Activated CD8-positive, alpha-beta memory T cell treated with anti-CD3 and anti-CD28 coated beads for 1 hour (primary cell): ENCODE measurements at places on chromosomes 4 and X.

DNA sequence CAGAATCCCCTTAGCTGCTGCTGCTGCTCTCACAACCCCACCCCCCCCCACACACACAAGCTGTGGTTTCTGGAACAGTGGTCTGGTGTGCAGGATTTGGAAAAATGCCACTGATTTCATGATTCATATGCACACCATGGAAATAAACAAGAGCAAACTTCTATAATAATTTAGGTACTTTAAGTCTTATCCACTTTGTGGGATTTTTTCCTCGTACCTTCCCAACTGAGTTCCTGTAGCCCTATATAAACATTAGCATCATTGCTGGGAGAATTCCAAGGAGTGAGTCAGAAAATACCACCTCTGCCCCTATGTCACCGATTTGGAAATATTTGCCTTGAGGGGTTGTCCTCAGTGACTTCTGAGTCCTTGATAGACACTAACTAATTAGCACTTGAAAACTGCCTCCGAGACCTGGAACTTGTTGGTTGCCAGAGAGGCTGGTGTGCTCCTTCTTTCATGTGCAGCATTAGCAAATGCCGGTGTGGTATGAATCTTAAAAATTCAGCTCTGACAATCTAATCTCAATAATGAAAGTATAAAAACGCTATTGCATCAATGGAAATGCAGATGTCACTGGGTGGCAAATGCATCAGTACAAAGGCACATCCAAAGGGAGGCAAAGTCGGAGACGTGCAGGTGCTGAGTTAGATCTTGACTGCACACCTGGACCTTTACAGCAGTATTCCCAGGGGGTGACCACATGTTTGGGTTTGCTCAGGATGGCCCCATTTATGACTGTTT is 61.8 kb downstream of the CPE start:
- no peak for DNase-seq

DNA sequence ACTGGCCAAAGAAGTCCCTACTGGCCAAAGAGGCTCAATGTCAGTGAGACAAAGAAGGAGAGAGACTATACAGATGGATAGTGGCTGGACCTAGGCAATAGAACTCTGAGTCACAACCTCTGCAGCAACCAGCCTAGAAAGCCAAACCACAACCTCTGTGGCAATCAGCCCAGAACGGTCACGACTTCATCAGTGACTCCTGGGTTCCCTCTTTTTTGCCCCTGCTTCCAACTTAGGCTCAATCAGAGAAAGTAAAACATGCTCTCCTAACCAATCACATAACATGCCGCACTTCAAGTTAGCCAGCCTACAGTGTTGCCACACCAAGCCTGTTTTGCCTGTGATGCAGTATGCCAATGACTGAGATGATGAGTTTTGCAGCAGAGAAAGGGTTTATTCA is 203.4 kb downstream of the ANAPC10 start:
- DNase-seq, result no peak

- DNase-seq, result no peak
These were observed 1396.9 kb upstream of the IGFBP7 start for GRCh38 chr4:58507079-58507478.

GRCh38 chrX:8867406-8867805 is 66.2 kb upstream of the FAM9A start:
- no peak for DNase-seq

- no peak for DNase-seq
These were observed 313.0 kb upstream of the GRID2 start for GRCh38 chr4:91990726-91991125.

DNA sequence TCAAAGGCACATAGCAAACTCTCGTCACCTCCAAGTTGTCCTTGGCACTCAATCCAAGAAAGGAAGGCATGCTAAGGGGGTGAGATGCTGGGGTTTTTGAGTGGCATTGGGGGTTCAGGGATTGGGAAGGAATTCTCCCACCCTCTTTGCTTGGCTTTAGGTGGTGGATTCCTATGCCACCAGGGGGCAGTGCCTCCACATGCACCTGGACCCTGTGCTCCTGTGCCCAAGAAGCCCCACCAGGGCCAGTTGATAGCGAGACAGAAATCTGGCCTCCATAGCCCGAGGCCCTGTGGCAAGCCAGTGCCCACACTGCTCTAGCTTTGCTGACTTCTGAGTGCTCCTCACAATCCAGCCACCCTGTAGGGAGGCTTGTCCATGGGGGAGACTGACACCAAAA is 2.0 kb upstream of the FATE1 start:
- no peak for DNase-seq

DNA sequence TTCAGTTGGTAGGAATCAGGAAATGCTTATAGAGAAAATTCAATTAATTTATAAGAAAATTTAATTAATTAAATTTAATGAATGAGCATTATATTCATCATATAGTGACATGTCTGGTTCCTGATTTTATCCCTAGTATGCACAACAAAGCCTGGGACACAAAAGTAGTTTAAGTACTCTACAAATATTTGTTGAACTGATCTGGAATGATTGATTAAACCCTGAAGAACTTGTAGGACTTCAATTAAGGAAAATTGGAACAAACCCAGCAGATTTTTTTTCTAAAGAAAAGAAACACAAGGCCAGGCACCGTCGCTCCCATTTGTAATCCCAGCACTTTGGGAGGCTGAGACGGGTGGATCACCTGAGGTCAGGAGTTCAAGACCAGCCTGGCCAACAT is 4.5 kb upstream of the APELA start:
- DNase-seq, result no peak

GRCh38 chr4:70703619-70704214 is 15.4 kb downstream of the UTP3 start:
- DNase-seq, result no peak

DNA sequence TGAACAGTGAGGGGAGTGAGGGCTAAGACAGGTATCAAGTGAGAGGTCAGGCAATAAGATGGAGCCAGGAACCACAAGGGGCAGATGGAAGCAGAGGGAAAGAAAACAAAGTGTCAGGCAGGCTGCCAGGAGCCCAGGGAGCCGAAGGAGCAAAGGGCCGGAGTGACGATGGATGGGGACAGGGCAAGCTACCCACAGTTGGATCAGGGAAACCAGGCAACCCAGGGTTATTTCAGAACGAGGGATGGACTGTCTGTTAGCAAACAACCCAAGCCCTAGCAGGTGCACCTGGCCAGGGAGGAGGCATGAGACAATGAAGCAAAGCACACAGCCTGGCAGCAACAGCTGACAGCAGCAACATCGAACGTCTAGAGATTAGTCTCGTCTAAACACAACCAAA is 39.2 kb downstream of the SEL1L3 start:
- DNase-seq, result no peak
